ENCODE measurements at places on chromosomes 3 and 15. TPM values are rescaled to one million over a fixed set of nuclear protein-coding genes. Genes with fewer than 3 reads are reported as not detected.
A peak's percentile ranks its signal among the peaks of the same experiment; 100 is the strongest.

- no peak for DNase-seq
- peaks cover 3% of the 10 kb centered on the region for H3K27me3 ChIP-seq
- no peak overlapping the region for H3K27ac ChIP-seq
- H3K4me3 ChIP-seq = no peak overlapping the region
- no peaks in the 10 kb centered on the region for H3K4me1 ChIP-seq
- H3K36me3 ChIP-seq = no peaks in the 10 kb centered on the region
These were observed 40.9 kb downstream of the MUC20 start for GRCh38 chr3:195761567-195762248.

DNA sequence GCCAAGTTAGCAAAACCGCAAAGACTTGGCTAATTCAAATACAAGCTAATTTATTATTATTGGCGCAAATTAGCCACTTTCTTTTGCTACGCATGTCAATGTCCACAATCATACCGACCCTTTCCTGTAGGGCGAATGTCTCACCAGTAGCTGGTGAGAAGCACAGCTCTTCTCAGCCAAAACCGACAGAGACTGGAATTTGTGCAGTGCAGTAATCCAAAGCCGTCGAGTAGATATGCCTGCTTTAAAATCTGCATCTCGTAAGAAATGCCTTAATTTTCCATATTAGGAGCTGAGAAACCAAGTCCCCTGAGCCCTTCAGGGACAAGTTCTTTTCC lies 614 bp upstream of the MINDY2 start:
- H3K27me3 ChIP-seq = no peaks in the 10 kb centered on the region
- peak; percentile 48 for DNase-seq
- H3K4me3 ChIP-seq = peak overlapping the region; percentile 90
- peak overlapping the region; percentile 74 for H3K27ac ChIP-seq
- H3K4me1 ChIP-seq = peaks cover 45% of the 10 kb centered on the region

DNA sequence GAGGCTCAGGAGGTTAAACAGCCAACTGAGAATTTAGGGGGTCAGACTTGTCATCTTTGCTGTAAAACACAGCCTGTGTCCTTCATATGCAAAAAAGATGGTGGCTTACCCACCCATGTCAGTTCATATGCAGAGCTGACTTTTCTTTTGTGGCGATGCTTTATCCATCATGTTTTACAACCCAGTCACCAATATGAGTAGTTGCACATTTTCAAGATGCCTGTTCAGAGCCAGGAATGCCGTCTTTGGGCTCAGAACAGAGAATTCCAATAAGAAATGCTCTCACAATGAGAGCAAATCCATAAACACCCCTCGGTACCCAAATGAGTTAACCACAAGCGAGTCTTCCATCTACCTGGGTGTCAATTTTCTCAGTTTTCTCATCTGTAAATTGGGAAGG lies 83.6 kb downstream of the TIGIT start:
- DNase-seq = no peak
- H3K4me3 ChIP-seq = no peak overlapping the region
- no peaks in the 10 kb centered on the region for H3K4me1 ChIP-seq
- H3K27ac ChIP-seq = no peak overlapping the region

DNA sequence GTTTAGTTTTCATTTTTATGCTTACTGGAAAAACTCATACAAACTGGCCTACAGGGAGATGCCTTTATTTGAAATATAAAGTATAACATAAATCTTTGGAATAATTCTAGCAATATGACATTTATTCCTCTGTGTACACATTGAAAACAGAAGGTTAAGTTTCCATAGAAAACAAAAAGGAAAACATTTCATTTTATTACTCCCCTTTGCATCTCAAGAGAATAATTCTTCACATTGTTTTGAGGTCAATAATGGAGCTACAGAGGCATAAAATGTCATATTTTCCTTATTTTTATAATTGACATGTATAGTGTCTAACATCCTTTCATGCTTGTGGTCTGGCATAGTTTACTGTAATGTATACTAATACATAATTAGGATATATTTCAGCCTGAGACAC lies 187.6 kb upstream of the AGTR1 start:
- no peak overlapping the region for H3K27ac ChIP-seq
- no peak overlapping the region for H3K4me3 ChIP-seq
- H3K36me3 ChIP-seq = no peaks in the 10 kb centered on the region
- no peaks in the 10 kb centered on the region for H3K4me1 ChIP-seq

DNA sequence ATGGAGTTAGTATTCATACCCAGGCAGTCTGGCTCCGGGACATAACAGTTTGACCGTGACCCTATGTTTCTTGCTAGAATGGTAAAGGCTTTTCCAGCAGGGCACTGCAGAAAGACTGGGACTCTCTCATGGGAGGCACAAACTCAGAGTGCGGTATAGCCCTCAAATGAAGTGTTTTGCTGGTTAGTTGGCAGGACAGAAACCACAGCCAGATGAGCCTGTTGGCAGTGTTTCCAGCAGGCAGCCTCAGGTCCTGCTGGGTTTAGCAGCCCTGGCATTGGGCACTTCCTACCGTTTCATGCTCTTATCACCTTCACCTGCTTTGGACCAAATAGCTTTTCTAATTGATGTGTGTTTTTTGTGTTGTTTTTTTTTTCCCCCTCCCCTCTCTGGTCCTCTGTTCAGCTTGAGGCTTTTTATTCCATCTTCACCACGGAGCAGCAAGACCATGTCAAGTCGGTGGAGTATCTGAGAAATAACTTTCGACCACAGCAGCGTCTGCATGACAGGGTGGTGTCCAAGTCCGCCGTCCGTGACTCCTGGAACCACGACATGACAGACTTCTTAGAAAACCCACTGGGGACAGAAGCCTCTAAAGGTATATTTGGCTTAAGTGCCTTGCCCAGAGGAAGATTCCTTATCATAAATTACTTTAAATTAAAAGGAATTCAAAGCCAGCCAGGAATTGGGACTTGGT lies 205.6 kb downstream of the FEZF2 start:
- no peak overlapping the region for H3K27ac ChIP-seq
- H3K4me3 ChIP-seq = no peak overlapping the region
- H3K27me3 ChIP-seq = no peaks in the 10 kb centered on the region
- no peaks in the 10 kb centered on the region for H3K36me3 ChIP-seq
- no peak for DNase-seq

GOLGA6L10 gene
- total RNA-seq = 2.4 TPM

CHRNA5 gene
- 1.6 TPM for total RNA-seq

DNA sequence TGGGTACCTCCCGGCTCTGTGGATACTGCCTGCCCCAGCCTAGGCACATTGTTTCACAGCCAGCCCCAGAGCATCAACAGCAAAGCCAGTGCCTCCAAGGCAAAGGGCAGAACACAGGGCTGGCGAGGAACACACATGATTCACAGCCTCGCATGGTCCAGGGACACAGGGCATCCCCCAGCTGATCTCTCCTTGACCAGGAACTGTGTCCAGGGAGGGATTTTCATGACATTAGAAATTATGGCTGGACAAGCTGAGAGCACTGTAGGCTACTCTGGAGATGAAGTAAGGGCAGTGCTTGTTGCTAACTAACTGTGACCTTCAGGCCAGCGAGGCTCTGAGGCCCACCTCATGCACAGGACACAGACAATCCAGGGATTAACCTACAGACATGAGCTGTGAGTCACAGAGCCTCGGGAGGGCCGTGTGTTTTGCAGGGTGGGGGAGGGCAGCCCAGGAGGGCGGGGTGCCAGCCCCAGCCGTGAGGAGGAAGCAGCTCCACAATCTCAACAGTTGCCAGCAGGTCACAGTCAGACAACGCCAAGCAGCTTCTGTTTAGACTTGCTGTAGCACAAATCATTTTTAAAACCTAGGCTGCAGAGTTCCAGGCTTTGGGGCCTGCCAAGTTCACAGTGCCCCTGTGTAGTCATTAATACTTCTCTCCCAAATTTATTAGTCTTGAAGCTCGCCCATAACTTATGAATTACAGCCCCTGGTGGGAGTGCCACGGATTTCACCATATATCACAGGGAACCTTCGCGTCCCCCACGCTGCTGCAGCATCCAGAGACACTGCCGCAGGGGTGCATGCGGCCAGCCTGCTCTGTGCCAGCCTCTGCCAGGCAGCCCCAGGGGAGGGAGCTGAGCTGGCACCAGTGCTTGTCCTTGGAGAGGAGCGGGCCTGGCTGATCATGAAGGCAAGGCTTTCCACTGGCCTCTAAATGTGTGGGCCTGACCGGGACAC lies 114.7 kb downstream of the ETFA start:
- no peak for DNase-seq
- H3K27me3 ChIP-seq = no peaks in the 10 kb centered on the region
- H3K4me3 ChIP-seq = no peak overlapping the region
- H3K36me3 ChIP-seq = no peaks in the 10 kb centered on the region
- H3K4me1 ChIP-seq = no peaks in the 10 kb centered on the region

DNA sequence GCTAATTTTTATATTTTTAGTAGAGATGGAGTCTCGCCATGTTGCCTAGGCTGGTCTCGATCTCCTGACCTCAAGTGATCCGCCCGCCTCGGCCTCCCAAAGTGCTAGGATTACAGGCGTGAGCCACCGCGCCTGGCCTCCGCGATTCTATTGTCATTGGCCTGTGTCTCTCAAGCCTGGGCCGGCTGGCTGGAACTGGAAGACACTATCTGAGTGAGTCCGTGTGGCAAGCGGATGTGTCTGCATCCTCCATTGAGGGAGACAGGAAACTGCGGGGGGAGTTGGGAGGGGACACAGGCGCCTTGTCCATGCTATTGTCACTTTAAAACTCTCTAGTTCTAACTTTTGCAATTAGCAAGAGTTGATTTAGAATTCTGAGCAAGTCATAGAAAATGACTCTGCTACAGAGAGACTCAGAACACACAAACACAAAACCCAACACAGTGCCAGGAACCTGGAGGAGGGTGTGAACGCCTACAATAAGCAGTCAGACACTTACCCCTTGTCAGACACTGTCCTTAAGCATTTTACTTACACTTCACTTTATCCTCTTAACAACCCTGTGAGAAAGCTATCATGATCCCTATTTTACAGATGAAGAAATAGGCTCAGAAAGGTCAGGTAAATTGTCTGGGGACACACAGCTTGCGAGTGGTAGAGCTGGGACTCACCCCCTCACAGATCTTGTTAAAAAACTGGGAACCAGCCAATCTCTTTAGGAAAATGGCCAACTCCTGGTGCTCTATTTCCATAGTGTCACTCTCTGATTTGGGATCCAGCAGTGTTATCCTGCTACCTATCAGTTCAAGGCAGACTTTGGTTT lies 38.7 kb downstream of the ANP32A start:
- DNase-seq = no peak
- no peaks in the 10 kb centered on the region for H3K27me3 ChIP-seq
- peaks cover 53% of the 10 kb centered on the region for H3K36me3 ChIP-seq
- H3K4me3 ChIP-seq = no peak overlapping the region

DNA sequence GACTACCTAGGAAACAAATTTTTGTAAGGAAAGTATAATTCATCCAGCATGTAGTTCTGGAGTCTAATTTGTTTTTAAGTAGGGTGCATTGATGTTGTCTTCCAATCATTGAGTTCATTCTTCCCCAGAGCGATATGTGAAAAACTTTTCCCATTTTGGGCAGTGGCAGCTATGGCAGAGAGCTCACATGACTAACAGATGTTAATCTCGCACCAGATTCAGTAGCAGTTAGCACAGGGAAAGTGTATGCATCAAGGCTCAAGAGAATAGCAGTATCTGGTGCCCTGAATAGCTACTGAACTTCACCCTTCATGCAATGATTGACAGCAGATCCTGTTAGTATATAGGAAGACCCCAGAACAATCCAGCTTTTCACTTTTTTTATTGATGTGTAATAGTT lies 46.3 kb upstream of the TCAIM start:
- H3K4me3 ChIP-seq = no peak overlapping the region
- peaks cover 8% of the 10 kb centered on the region for H3K27me3 ChIP-seq
- no peaks in the 10 kb centered on the region for H3K36me3 ChIP-seq

DNA sequence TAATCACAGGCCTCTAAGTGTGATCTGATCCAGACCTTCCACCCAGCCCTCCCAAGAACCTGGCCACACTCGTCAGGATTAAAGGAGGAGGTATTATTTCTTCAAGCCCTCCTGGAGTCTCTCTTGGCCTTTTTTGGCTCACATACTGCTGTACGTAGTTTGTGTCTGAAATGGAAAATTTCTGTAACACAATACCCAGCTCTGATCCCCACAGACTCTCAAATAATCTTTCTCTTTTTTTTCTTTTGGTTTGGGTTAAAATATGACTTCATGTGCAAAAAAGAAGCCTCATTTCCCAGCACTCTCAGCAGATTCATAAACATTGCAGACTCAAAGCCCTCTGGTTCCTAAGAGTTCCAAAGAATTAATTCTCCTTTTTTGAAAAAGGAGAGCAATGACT lies 96.5 kb upstream of the PHLDB2 start:
- H3K4me1 ChIP-seq = no peaks in the 10 kb centered on the region
- no peak overlapping the region for H3K4me3 ChIP-seq
- no peaks in the 10 kb centered on the region for H3K27me3 ChIP-seq

AGBL1 gene
- total RNA-seq = not detected

GOLGA8S gene
- total RNA-seq = 0.30 TPM

- DNase-seq = no peak
- no peak overlapping the region for H3K27ac ChIP-seq
- H3K36me3 ChIP-seq = no peaks in the 10 kb centered on the region
These were observed 11.0 kb downstream of the TRPC1 start for GRCh38 chr3:142734834-142735233.
